ENCODE measurements at places on chromosomes 13 and 19.
A peak's percentile ranks its signal among the peaks of the same experiment; 100 is the strongest.

- DNase-seq: no peak
Measured at GRCh38 chr19:12975221-12975741, 5.9 kb downstream of the DAND5 start.

DNA sequence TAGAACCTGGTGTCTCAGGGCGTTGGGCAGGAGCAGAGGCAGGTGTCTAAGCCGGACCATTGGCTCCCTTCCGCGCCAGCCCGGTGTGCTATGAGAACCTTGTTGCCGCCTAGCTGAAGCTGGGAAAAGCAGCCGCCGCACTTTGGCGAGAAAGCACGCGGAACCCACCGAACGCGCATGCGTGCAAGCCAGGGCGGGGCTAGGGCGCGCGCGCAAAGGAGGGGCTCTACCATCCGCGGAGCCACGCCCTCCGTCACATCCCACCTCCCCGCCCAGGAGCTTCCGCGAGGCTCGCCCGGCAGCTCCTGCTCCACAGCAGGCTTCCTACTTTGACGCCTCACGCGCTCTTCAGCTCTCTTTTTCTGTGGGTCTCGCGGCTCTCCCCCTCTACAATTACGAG lies 51.3 kb downstream of the WDR87 start:
- peak; percentile 11 for DNase-seq

- no peak for DNase-seq
Measured at GRCh38 chr19:41708481-41708880, at the start of gene CEACAM5. Gene CEACAM5, plus strand, starts transcription at chr19:41708626. Its CDS starts 106 bp downstream, at chr19:41708732.

- DNase-seq: no peak
Measured at GRCh38 chr13:106036870-106037269, 498.6 kb downstream of the EFNB2 start.

DNA sequence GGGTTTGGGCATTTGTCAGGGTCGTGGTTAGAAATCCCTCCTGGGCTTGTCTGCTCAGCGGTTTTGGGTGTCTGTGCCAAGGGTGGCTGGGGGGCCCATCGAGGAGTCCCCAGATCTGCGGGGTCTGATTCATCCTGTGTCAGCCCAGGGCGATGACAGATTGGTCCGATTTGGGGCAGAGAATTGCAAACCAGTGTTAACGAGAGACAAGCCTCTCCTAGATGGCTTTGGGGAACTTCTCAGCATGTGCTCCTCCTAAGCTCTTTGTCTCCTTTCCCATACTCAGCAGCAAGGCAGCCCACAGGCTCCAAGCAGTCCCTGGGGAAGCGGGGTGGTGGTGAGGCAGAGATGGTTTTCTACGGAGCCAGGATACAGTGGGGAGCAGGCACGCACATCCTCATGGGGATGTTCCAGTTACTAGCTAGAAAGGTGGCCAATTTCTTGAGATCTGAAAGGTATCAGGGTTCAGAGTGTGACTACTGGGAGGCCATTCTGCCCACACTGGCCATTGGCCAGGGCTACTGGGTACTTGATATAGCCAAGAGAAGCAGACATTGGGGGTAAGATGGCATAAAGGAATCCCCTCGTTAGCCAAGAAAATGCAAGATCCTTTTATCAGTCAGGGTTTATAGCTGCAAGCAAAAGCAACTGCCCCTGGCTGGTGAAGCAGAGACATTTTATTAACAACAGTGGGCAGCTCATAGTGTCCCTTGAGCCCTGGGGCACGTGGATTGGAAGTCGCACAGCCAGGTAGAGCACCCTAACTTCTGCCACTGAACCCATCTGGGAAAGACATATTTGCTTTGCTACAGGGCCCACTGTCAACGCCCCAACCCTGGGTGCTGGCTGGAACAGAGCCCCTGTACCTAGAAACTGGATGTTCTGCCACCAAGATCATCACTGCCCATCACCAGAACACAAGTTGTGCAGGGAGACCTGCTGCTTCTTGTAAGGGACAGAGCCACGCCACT lies 63.6 kb downstream of the RGCC start:
- DNase-seq: no peak

DNA sequence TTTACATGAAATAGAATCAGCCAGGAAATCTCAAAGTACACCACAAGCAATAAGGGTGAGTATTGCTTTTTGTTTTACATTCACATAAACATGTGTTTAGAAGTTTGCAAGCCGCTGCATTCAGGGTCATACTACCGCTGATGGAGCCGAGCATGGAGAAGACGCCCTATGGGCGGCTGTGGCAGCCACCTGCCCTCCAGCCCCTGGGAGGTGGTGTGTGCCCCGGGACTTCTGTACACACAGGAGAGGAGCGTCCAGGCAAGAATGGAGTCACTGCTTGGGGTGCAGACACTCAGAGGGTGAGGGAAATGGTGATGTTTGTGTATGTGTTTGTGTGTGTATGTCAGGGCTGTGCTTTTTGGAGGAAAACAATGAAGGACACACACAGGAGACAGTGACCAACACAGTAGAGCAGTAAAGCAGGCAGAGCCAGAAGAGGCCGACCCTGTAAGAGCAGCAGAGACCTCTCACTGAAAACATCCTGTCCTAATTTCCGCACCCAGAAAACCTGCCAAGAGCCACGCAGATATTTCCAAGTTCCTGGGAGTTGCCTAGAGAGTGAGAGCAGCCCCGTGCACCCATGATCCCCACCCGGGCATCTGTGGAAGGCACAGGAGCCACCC lies 108.1 kb upstream of the GJB6 start:
- DNase-seq: no peak

DNA sequence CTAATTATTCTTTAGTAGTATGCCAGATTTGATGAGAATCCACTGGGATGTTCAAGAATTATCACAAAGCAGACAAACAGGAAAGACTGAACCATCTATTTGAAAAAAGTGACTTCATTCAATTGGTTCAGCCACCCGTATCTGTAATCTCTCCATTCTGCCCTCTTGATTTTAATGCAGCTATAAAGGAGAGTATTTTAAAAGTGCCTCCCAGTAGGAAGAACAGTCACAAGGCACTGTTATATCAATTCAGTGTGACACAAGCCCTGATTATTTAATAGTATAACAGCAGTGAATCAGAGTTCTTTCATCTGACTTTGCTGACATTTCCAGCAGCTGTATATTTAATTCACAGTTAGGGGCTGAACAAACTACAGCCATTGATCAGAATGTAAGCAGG lies 77.3 kb upstream of the SLAIN1 start:
- DNase-seq: no peak

DNA sequence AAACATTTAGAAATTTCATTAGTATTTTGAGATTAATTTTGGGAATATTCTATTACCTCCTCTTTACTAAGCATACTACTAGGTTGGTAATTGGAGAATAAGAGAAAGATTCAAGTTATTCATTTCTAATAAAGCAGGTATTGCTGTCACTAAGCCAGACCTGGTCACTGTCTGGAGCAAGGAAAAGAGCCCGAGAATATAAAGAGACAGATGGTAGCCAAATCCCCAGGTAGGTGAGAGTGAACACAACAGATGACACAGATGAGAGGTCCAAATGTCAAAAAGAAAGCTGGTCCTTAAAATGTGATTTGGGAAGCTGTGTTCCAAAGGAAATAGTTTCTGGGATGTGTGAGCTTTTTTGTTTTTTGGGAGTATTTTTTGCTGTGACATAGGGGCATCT lies 128.6 kb downstream of the ZNF100 start:
- no peak for DNase-seq

DNA sequence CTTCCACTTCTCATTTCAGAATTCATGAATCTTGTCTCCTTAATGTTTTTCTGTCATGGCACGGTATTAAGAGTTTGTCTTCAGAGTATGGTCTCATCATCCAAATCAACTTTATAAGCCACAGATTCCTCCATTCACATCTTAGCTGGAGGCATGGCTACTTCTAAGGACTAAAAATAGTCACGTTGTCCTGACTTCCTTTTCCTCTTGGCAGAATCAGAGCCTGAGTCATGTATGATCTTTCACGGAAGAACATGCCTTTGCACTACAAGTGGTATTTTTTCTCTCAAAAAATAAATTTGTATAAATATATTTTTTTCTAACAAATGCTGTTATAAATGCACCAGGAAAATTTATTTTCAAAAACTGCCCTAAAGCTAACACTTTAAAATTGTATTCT lies 71.4 kb downstream of the ALOX5AP start:
- DNase-seq: no peak

DNA sequence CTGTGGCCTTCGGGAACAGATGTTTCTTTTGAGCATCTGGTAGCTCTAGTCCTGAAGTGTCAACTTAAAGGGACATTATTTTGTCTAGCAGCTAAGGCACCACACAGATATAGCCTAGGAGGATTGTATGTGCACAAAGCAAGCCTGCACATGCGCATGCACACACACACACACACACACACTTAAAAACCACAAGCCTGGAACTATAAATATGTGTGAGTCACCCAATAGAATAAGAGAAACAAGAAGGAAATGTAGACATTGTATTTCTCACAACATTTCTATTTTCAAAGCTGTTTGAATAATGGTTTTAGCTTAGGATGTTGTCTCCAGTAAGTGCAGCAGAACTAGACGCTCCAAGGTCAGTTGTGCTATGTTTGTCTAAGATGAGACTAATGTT lies 516.5 kb downstream of the SUCLA2 start:
- DNase-seq: no peak

DNA sequence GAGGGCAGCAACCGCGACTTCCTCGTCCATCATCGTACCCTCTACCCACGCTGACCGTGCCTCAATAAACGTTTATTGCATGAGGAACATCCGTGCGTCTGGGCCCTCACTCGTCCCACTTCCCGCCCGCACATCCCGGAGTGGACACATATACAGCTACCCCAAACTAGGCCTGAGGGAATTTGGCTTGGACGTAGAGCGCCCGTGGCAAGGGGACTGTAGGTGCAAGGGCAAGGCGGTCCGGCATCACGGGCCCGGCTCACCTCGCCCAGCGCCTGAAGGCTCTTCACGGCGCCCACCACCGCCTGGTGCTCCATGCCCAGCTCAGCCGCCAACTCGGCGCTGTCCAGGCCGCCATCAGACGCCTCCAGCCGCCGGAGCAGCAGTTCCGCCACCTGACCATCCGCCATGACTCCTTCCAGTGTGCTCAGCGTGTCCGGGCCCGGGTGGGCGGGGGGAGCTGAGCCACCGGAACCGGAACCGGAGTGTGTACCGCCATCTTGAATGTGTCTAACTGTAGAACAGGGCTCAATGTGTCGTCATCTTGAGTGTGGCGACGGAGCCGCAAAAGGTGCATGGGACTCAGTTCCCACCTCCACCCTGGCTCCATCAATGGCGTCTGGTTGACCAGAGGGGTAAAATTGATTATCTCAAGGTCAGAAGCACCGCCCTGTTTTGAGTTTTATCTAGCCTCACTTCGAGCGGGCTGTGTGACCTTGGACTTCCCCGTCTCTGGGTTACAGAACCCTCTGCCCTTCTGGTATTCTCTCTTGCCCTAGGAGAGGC lies at the start of gene FARSA:
Gene FARSA, minus strand, starts transcription at position 425 of the 786 bp plus-strand sequence. Its CDS starts 15 bp downstream, at position 410.
- peak; percentile 91 for DNase-seq

DNA sequence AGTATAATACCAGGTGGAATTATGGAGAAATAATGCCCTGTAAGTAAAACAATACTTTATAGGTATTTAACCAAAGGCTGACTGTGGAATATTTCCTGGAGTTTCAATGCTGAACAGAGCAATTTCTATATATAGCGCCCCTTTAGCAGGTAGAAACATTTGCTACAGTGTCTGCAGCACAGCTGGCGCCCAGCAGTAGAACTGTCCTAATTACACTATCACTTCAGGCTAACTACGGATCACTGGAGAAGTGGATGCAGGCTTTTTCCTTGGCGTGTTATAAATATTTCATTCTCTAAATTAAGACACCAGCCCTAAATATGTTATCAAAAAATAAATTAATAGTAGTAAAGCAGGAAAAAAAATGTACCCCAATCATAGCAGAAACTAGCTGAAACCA lies 3.1 kb downstream of the SHISA2 start:
- DNase-seq: no peak

GRCh38 chr19:13430790-13431582 lies 75.3 kb downstream of the CACNA1A start:
- peak; percentile 56 for DNase-seq

DNA sequence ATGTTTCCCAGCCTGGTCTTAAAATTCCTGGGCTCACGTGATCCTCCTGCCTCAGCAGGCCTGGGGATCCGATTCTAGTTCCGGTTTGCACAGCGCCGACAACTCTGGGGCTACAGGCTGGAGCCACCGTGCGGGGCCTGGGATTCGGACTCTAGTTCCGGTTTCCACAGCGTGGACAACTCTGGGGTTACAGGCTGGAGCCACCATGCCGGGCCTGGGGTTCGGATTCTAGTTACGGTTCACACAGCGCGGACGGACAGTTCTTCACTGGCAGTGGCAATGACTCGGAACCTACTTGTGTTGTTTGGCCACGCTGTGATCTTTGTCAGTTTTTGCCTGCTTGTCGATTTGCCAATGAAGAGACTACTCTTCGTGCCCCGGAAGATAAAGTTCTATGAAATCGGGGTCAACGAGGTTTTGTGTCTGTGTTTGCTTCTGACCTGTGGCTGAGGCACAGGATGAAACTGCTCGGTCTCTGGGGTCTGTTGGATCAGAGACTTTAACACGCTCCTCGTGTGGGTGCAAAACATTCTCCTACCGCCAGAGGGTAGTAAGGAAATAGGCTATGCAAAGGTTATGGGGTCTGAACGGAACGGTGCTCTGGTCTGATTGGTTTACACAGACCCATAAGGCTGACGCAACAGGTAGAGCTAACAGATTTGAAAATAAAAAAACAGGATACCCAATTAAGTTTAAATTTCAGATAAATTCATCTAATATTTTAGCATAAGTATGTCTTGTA lies 12.1 kb upstream of the ZSCAN1 start:
- DNase-seq: peak; percentile 47

DNA sequence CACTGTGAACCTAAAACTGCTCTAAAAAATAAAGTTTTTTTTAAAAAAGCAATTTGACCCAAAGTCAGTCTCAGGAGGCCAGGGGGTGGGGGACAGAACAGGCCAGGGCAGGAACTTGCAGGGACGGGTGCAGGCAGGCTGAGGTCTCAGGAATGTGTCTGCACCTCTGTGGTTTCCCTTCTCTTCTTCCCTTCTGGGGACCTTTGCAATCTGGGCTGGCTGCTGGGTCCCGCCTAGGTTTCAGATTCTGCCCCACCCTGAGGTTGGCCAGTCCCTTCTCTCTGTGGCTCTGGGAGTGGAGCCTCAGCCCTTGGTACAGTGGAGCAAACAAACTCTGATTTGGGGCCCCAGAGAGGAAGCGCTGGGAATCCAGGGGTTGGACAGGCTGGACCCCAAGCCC lies 5.3 kb upstream of the F2RL3 start:
- DNase-seq: no peak

DNA sequence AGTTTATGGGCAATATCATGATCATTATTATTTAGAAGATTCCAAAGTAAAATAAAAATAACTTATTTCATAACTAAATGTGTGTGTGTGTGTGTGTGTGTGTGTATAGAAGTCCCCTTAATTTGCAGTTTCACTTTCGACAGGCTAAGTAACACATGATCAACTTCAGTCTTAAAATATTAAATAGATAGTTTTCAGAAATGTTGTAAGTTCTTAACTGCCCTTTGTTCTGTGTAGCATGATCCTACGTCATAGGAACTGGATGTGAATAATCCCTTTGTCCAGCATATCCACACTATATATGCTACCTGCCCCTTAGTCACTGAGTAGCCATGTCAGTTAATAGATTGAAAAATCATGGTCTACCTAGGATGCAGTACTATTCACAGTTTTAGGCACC lies 1863.5 kb upstream of the PCDH20 start:
- DNase-seq: no peak

GRCh38 chr19:4199699-4200293 lies 17.3 kb downstream of the ANKRD24 start:
- DNase-seq: no peak
